Right lobe of liver (tissue), 6 donors: ENCODE measurements at places on chromosomes 11 and 22. TPM values are rescaled to one million over a fixed set of nuclear protein-coding genes. Genes with fewer than 3 reads are reported as not detected.

ARHGAP42 gene
- total RNA-seq, result 9.6 TPM

PATE4 gene
- not detected for total RNA-seq

PDGFD gene
- total RNA-seq, result 1.6 TPM

APLNR gene
- 1.6 TPM for total RNA-seq

TRIM66 gene
- total RNA-seq, result 16.4 TPM

MUC2 gene
- total RNA-seq, result not detected

RFPL3 gene
- not detected for total RNA-seq

MUC5AC gene
- total RNA-seq, result not detected

CD248 gene
- total RNA-seq, result 3.2 TPM

DLG2 gene
- 3.0 TPM for total RNA-seq

C22orf42 gene
- not detected for total RNA-seq

LARGE2 gene
- total RNA-seq, result 0.43 TPM

ANGPTL5 gene
- total RNA-seq, result not detected

C1QTNF5 gene
- 6.3 TPM for total RNA-seq

SYT13 gene
- total RNA-seq, result not detected

TTLL1 gene
- total RNA-seq, result 1.4 TPM

MED15 gene
- 22.8 TPM for total RNA-seq

FOLH1 gene
- 19.7 TPM for total RNA-seq

OSM gene
- 0.75 TPM for total RNA-seq

DYNC2H1 gene
- total RNA-seq, result 1.2 TPM

CD82 gene
- 33.7 TPM for total RNA-seq
